ENCODE measurements at places on chromosomes 7 and 10. TPM values are rescaled to one million over a fixed set of nuclear protein-coding genes. Genes with fewer than 3 reads are reported as not detected.

DNA sequence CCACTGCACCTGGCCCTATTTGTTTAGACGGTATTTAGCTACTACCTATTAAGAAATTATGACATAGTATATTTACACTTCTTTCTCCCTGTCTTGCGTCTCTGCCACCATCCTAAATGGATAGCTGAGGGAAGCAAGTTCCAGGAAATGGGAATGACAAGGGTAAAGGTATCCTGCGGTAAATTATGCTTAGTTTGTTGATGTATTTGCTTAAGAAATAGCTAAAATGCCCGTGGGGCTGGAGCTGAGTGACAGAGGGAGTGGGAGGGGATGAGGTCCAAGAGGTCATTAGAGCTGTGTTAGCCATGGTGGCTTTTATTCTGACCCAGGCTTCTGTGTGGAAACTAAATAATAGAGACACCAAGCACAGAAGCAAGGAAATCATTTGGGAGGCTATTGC lies 29.0 kb upstream of the UBE2D1 start:
- no peaks in the 10 kb centered on the region for H3K4me1 ChIP-seq
- H3K36me3 ChIP-seq, result no peaks in the 10 kb centered on the region
- H3K4me3 ChIP-seq, result no peak overlapping the region

DNA sequence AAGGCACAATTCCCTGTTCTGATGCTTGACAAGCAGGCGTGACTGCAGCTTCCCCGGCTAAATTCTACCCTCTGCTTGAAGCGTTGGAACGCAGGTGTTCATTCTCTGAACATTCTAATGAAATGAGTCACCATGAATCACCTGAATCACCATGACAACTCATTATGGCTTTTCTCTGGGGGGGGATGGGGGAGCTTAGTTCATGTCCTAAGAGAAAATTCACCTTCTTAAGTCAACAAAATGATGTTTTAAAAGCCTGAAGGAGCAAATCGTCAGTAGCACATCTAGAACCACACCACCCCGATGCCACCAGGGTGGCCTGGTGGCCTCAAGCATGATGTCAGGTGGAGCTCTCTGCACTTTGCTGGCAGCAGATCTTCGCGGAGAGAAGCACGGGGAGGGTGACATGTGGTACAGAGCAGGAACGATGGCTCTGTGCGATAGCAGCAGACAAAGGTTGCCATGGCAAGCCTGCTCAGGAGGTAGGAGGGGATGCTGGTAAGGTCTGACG lies 33.7 kb downstream of the DDC start:
- no peaks in the 10 kb centered on the region for H3K27me3 ChIP-seq
- H3K4me3 ChIP-seq, result no peak overlapping the region
- DNase-seq, result no peak
- H3K36me3 ChIP-seq, result no peaks in the 10 kb centered on the region
- no peaks in the 10 kb centered on the region for H3K4me1 ChIP-seq

DNA sequence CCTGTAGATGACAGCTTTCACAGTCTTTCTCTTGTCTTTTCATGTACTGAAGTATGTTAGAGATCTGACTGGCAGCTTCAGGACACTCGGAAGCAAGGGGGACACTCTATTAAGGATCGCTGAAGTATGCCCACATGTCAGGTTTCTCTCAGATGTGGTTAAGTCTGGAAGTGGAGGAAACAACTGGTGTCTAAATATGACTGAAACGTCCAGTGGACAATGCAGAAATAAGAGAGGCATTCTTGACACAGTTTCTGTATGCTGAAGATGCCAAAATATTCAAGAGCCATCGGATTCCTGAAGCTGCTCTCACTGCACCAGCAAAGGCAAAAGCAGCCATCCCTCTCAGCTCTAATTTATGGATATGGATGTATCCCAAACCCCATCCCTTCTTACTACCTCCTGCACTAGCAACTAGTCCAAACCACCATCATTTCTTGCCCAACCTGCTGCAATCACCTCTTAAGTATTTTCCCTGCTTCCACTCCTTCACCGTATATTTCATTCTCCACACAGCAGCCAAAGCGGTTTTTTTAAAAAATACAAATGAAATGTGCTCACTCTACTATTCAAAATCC lies 113.4 kb downstream of the REEP3 start:
- no peaks in the 10 kb centered on the region for H3K36me3 ChIP-seq
- H3K27me3 ChIP-seq, result no peaks in the 10 kb centered on the region
- H3K4me1 ChIP-seq, result peaks cover 15% of the 10 kb centered on the region
- H3K4me3 ChIP-seq, result no peak overlapping the region
- DNase-seq, result no peak

DNA sequence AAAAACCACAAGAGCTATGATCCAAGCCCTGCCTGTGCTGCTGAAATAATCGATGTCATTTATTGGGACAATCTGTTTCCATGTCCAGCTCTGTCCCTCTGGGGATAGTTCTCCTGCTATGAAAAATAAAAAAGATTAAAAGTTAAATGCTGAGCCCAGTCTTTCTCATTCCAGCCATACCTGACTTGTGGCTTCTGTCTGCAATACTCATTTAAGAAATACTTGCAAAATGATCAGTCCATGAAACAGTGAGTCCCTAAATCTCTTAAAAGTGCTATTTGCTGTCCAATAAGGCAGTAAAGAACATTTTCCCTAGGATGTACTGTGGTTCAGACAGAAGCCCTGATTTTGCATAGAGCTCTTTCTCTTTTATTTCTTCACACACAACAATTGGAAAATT lies 91.7 kb downstream of the SLC16A9 start:
- H3K27ac ChIP-seq, result no peak overlapping the region
- H3K4me1 ChIP-seq, result no peaks in the 10 kb centered on the region
- H3K4me3 ChIP-seq, result no peak overlapping the region
- DNase-seq, result no peak
- H3K27me3 ChIP-seq, result no peaks in the 10 kb centered on the region
- no peaks in the 10 kb centered on the region for H3K36me3 ChIP-seq

The HECW1 gene
- not detected for total RNA-seq
